NCI-H1417 treated with DMSO at 0.1 percent for 48 hours (cell line): ENCODE measurements at places on chromosomes 2 and 18.

DNA sequence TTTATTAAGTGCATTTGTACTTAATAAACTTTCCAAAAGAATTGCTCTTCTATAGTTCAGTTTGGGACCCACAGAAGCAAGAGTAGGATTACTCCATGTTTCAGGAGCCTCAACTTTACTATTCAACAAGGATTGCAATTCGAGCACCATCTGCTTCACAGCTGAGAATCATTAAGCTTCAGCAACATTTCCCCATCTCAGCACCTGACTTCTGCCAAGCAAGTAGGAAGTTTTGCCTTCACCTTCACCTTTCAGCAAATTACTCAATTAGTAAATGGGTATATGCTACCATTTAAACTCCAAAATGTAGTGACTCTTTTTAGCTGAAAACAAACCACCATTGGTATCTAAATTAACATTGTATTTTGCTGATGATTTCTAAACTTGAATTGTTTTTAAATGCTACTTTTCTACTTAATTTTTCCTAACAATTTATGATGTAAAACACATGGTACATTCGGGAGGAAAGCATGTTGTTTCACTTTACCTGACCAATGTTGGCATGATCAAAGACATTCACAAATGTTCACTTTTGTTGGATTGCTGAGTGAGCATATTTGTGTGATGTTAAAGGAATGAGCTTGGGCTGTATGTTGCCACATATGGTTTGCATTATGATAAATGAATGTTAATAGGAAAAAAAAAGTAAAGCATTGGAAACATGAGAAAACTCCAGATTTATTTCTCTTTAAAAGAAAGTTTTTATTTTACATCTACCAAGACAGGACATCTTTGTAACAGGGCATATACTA, 159.2 kb downstream of the GULP1 start:
- DNase-seq, result no peak

GRCh38 chr2:139099721-139100120, 319.5 kb upstream of the NXPH2 start:
- no peak for DNase-seq

- no peak for DNase-seq
These were observed 30.5 kb downstream of the PDK1 start for GRCh38 chr2:172586245-172586891.

- peak; percentile 15 for DNase-seq
These were observed 18.7 kb upstream of the RASGRP3 start for GRCh38 chr2:33457556-33458247.

GRCh38 chr2:72026819-72027425, 120.7 kb downstream of the CYP26B1 start:
- no peak for DNase-seq

GRCh38 chr2:217415316-217415715, 555.5 kb upstream of the TNP1 start:
- DNase-seq, result no peak

DNA sequence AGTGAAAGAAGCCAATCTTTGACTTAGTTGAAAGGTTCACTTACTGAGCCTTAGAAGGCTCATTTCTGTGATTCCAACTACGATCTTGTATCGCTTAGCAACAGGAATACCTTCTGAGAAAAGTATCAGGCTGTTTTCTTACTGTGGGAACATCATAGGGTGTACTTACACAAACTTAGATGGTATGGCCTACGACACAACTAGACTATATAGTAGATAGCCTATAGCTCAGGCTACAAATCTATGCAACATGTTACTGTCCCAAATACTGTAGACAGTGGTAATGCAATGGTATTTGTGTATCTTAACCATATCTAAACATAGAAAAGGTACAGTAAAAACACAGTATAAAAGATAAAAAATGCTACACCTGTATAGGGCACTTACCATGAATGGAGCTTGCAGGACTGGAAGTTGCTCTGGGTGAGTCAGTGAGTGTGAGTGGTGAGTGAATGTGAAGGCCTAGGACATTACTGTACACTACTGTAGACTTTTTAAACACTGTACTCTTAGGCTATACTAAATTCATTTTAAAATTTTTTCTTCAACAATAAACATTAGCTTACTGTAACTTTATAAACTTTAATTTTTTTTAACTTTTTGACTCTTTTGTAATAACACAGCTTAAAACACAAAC, 148.8 kb upstream of the STON1 start:
- no peak for DNase-seq

- no peak for DNase-seq
These were observed 9.7 kb downstream of the SIGLEC15 start for GRCh38 chr18:45835057-45835636.

- DNase-seq, result peak; percentile 42
These were observed 70.1 kb downstream of the QPCT start for GRCh38 chr2:37414470-37414949.

DNA sequence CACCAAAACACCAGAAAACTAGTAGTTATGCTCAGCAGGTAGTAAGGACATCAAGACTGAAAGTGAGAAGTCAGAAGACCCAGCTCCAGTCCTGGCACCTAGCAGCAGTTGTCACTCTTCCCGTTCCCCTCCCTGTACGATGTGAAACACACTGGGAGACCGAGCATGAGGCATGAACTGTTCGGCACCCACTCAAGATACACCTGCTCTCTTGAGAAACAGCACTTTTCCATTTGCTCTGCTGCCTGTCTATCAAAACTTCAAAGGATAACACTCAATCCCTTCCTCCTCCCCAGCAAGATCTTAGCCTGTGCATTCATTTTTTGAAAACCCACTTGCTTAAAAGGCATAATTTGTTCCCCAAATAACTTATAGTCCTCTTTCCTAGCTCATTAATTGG, 123.9 kb downstream of the PLEKHM3 start:
- DNase-seq, result peak; percentile 35

DNA sequence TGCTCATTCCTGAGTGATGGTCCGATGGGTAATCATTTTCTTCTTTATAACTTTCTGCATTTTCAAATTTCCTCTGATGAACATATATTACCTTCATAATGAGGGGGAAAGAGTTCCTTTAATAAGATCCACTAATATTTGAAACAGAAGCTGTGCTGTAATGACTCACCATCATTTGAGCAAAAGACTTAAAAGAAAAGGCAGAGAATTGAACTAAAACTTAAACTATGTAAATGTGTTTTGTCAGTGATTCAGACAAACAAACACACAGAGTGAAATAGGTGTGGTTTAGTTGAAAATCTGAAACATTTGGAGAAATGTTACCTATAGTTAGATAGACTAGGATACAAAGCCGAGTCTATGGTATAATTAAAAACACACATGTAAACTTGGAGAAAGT, 209.6 kb downstream of the STK39 start:
- DNase-seq, result no peak

GRCh38 chr18:45324495-45325113, 290.7 kb upstream of the SLC14A2 start:
- DNase-seq, result no peak

GRCh38 chr2:226855787-226856186, 19.9 kb downstream of the RHBDD1 start:
- no peak for DNase-seq

GRCh38 chr2:126839796-126840195, 58.9 kb upstream of the TEX51 start:
- DNase-seq, result no peak

GRCh38 chr2:84989927-84990326, 19.0 kb downstream of the KCMF1 start:
- DNase-seq, result no peak

- DNase-seq, result no peak
These were observed at the start of gene MAL for GRCh38 chr2:95025406-95026319. MAL (plus strand) TSS chr2:95025708; CDS start chr2:95025793, 85 bp downstream.

- DNase-seq, result no peak
These were observed 77.5 kb upstream of the HK2 start for GRCh38 chr2:74756356-74756890.

GRCh38 chr18:58117786-58118403, 73.9 kb downstream of the NEDD4L start:
- DNase-seq, result no peak

GRCh38 chr2:219748671-219749570, 121.5 kb downstream of the SLC4A3 start:
- DNase-seq, result no peak

DNA sequence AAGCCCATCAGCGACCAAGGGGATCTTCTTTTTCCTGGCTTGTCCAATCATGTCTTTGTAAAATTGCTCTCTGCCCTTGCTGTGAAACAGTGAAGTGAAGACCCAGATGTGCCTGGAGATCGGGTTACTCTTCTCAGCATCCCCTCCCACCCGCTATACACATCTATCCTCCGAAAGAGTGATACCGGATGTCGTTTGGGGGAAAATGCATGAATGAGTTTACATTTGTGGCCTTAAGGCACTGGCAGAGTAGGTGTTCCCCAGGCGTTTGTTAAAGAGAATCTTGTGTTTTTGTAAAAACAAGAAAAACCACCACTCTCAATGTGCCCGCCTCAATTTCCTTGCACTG, 528.3 kb downstream of the CMPK2 start:
- DNase-seq, result no peak

GRCh38 chr2:109206569-109207146, 77.7 kb downstream of the SH3RF3 start:
- no peak for DNase-seq

DNA sequence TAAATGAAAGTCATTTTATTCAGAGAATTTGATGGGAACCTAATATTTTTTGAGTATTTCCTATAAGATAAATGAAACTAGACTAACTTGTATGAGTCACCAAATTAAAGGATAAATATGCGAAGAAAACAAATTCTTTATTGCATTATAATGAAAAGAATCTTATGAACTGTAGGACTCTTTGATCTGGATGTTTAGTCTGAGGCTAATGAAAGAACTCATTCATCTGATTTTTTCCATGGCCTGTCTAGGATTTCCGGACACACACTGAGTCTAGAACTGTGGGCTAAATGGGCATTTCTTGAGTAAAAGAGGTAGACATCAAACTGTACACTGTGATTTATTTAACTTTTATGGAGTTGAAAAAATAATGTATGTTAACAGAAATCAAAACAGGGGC, 43.0 kb downstream of the ZNF519 start:
- no peak for DNase-seq

- DNase-seq, result no peak
These were observed 180.4 kb downstream of the FAM124B start for GRCh38 chr2:224221455-224221913.

DNA sequence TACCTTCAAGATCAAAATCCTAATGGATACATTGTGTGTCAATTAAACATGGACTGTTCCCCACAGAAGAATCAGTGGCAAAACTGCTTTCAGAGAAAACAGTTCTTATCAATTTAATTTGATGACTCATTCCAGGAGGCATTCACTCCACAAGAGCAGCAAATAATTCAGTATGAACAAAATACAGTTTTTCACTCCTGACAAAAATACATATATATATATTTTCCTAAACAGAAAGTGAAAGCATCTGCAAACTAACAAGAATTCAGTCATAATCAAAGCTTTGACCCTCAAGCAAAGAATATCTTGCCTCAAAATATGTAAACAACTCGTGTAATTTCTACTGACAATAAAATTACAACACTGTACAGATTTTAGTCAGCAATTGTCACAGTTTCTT, 685.1 kb upstream of the SLC8A1 start:
- DNase-seq, result no peak

GRCh38 chr2:136055929-136056688, 61.8 kb downstream of the CXCR4 start:
- no peak for DNase-seq

DNA sequence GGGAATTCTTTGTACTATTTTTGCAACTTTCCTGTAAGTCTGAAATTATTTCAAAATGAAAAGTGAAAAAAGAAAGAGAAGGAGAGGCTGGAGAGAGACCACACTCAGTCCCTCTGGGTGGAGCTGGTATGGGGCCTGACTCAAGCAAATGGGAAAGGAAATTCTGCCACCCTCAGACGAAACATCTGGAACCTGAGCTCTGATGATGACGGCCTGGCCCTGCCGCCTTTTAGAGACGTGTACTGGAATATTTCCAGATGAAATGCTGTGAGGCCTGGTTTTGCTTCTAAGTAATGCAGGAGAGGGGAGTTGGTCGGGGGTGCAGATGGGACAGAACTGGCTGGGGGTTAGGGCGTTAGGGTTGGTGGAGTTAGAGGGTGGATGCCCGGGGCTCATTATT, 57.4 kb upstream of the GLI2 start:
- DNase-seq, result no peak

- no peak for DNase-seq
These were observed 108.7 kb downstream of the EN1 start for GRCh38 chr2:118738524-118739308.

- DNase-seq, result no peak
These were observed 289.5 kb upstream of the SLC14A2 start for GRCh38 chr18:45325778-45326177.

DNA sequence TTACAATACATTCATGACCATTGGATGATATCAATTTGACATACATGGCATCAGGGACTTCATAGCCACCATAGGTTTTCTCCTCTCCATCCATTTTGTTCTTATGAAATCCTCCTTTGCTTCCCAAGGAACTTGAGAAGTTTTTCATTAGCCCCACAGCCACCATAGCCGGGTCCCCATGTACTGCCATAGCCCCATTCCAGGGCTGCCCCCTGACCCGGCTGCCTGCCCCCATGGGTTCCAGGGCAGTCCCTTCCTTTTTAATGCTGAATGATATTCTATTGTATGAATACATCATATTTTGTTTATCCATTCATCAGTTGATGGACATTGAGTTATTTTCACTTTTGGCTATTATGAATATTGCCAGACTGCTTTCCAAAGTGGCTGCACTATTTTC, 20.4 kb downstream of the ATP6V1B1 start:
- no peak for DNase-seq

- DNase-seq, result no peak
These were observed 22.4 kb downstream of the SLC30A3 start for GRCh38 chr2:27240406-27240805.

- DNase-seq, result peak; percentile 39
These were observed 12.2 kb downstream of the WNT10A start for GRCh38 chr2:218892693-218893348.

GRCh38 chr2:10448576-10449485, 704 bp upstream of the ODC1 start:
- DNase-seq, result peak; percentile 91

- no peak for DNase-seq
These were observed 39.5 kb downstream of the AOX1 start for GRCh38 chr2:200625282-200625681.
